ENCODE measurements at places on chromosomes 5 and 9.

- DNase-seq: peak; percentile 40
These were observed 79.0 kb downstream of the PAPPA start for GRCh38 chr9:116232424-116233159.

- peak; percentile 52 for DNase-seq
These were observed at the start of gene BNC2 for GRCh38 chr9:16870596-16871335. TSS of gene BNC2 (minus strand) at chr9:16870670. CDS start at chr9:16870648, 22 bp downstream.

- DNase-seq: peak; percentile 22
These were observed 350.4 kb downstream of the PDE4D start for GRCh38 chr5:59542851-59543820.

DNA sequence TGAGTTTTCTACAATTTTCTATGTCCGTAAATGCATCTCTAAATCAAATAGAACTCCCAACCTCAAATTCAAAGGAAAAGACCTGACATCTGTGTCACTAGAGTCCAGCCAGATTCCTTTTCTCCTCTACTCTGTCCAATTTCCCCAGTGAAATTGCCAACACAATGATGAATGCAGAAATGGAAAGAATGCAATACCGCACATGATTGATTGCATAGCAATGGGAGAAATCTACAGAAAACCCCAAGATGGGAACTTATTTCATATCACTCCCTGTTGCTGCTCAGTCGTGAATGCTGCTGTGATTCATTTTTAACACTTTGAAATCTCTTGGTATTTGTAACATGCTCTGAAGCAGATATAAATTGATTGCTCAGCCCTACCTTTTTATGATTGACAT, 355.1 kb upstream of the TUSC1 start:
- peak; percentile 5 for DNase-seq

- no peak for DNase-seq
These were observed 828.4 kb downstream of the TLR4 start for GRCh38 chr9:118532592-118532991.

DNA sequence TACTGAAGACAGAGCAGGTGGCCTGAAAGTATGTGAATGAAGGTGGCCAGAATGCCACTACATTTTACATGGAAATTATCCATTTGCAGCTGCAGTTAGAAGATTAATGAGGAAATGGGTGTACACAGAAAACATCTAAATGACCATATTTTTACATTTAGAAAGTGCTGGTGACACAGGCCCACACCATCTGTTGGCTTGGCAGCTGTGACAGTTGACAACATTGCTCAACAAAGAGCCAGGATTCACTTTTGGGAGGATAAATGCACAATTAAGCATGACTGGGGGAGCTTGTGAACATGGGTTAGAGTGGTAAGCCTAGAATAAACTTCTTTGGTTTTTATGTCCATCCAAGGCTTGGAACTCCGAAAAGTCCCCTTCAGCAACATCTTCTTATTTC, 360.5 kb downstream of the KCTD16 start:
- no peak for DNase-seq

DNA sequence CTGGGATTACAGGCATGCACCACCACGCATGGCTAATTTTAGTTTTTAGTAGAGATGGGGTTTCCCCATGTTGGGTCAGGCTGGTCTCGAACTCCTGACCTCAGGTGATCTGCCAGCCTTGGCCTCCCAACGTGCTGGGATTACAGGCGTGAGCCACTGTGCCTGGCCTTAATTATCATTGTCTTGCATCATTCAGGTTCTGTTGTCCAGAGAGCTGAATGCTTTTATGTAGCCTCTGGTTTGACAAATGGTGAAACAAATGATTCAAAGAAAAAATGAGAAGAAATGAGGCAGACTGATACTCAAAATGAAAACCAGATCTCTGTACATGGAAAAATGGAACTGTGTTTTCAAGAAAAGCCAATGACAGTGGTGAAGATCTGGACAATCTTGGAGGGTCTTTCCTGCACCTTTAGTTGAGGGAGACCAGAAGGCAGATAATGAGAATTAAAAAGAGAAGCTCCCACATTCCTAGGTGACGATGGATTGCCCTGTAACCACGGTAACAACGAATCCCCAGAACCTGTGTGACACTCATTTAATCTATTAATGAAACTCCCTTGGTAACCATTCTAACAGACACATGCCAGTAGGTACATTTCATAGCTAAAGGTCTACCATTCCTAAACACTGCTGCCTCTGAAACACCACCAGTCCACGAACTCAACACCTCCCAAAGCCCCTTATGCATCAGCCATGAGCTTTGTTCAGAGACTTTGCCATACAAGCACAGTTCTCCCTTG, 1.6 kb downstream of the TEX48 start:
- no peak for DNase-seq

DNA sequence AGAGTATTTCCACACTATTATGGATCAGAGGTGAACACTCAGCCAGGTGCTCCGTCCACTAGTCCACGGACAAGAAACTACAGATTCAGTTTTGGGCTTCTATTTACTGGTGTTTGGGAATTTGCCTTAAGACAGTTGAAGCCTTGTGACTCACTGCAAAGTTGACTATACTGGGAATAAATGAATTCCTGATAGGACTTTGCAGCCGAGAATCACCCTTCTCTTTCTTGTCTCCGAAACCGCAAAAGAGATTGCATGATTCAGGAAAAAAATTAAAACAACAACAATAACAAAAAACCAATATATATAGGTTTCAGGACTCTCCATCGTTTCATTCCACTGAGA, 716 bp downstream of the TMEM171 start:
- peak; percentile 49 for DNase-seq

- no peak for DNase-seq
These were observed 32.3 kb upstream of the FIBCD1 start for GRCh38 chr9:130971294-130971849.

DNA sequence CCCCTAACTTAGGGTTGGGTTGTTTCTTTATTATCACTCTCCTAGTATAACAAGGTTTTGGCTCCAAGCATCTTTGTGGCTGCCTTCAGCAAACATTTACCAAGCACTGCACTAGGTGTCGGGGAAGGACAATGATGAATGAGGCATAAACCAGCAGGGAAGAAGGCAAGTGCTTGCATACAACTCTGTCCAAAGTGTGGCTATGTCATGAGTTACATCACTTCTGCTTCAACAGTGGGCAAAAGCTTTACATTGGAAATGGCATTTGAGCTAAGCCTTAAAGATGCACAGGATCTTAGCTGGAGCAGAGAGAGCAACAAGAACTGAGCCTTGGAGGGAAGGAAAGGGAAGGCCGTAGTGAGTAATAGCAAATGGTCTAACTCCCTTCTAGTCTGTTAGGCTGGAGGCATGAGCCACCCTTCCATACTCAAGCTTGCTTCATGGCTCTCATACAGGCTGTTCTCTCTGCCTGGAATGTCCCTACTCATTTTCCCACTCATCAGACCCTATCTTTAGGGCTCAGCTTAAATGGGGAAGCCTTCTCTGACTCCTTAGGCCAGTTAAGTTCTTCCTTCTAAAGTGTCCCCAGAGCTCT, 121.8 kb downstream of the SEMA6A start:
- no peak for DNase-seq

DNA sequence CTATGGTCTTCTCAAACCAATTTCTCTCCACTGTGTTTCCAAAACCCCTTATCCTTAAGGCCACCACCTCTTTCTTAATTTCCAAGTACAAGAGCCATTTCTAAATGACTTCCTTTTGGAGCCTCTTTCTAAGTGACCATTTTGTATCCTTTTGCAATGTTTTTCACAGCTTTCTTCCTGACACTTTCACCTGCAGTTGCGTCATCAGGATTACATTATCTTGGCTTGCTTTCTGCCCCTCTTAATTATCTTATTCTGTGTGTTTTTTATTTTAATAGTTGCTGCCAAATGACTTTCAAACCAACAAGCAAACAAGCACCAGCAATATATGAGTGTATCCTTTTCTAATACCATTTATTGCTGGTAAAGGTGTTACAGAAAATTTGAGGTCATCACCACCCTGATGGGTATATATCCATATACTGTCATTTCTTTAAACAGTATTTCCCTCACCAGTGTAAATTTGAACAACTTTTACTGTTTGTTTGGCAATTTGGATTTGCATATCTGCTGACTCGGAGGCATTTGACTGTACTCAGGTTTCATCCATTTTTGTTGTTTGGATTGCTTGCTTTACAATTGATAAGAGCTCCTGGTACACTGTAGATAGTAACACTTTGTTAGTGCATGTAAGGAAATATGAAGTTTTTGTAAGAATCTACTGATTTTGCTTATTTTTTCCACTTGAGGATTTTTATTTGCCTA, 5.4 kb upstream of the ANXA1 start:
- no peak for DNase-seq

DNA sequence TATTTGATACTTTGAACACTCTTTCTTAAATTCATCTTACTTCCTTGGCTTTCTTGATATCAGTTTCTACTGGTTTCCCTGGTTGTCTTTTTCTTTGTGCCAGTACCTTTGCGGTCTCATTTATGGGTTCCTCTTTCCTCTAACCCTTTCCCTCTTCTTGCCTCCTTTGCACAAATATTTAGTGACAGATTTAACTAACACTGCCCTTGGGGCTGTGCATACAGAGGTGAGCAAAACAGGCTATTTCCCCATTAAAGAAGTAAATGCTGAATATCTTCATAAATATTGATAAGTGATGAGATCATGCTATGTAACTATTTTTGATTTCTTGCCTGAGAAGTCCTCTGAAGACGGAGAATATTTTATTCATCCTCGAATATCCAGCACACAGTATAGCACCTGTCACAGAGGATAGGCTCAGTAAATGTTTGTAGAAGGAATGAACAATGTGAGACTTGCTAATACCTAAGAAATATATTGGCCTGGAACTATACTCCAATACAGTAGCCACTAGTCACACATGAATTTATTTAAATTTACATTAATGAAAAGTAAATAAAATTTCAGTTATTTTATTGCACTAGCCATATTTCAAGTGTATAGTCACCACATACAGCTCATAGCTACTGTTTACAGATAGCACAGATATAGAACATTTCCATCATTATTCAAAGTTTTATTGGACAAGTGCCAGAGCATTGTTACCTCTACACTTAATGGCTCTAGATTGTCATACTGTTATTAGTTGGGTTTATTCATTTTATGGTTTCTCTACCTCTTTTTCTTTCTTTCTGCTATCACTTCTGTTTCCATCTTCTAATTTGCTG, 90.4 kb downstream of the RIC1 start:
- DNase-seq: no peak

GRCh38 chr9:8653855-8654254, 854.3 kb upstream of the DMAC1 start:
- peak; percentile 7 for DNase-seq

DNA sequence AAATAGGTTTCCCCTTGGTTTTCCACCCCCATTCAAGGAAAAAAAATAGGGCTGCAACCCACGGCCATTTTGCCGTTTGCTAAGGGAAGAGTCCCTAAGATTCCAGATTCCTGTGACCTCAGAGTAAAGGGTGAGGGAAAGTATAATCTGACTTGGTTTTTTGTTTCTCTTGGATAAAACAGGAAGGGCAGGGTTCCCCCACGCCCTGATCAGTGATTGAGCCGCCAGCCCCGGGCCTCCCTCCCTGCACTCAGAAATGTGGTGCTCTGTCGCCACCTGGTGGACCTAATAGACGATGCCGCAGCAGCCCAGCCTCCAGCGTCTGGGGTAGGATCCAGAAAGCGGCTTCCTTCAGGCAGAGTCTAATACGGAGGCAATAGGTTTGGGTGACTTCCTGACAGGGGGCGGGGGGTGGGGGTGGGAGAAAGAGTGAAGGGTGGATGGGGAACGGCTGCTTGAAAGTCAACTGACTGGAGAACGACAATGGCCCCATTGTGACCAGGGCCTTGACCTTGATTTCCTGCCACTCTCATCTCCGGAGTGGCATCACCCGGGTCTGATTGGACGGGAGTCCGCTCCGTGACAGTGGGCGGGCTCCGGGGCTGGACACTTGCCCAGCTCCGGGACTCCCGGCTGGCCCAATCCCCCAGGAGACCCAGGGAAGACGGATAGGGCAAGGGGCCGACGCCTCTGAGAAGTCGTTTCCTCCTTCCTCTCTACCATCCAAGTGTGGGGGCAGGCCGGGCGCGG, 17.8 kb upstream of the CYSTM1 start:
- DNase-seq: peak; percentile 78

- peak; percentile 92 for DNase-seq
These were observed 8.0 kb downstream of the PDLIM4 start for GRCh38 chr5:132265336-132266030.

GRCh38 chr9:8670751-8671150, 871.2 kb upstream of the DMAC1 start:
- DNase-seq: no peak

GRCh38 chr9:121604654-121605053, 46.8 kb upstream of the DAB2IP start:
- DNase-seq: no peak

- no peak for DNase-seq
These were observed at the start of gene AIF1L for GRCh38 chr9:131096269-131097125. TSS of gene AIF1L (plus strand) at chr9:131096531. CDS start at chr9:131096630, 99 bp downstream.

DNA sequence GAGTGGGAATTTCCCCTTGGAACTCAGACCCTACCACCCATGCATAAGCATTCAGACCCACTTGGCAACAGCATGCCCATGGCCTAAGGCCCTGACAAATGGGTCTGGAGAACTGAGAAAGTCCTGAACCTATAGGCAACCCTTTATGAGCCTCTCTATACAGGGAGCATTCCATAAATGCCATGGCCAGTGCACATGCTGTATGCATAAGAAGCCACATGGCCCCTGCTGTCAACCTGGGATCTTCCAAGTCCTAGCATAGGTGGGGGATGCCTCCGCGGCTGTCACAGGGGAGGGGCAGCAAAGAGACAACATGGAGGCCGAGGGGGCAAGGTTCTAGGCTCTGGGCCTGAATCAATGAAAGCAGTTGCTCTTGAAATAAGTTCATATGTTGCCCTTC, 8.2 kb upstream of the NIPAL4 start:
- no peak for DNase-seq

- DNase-seq: no peak
These were observed 82.9 kb downstream of the TMEM252 start for GRCh38 chr9:68457803-68458202.

DNA sequence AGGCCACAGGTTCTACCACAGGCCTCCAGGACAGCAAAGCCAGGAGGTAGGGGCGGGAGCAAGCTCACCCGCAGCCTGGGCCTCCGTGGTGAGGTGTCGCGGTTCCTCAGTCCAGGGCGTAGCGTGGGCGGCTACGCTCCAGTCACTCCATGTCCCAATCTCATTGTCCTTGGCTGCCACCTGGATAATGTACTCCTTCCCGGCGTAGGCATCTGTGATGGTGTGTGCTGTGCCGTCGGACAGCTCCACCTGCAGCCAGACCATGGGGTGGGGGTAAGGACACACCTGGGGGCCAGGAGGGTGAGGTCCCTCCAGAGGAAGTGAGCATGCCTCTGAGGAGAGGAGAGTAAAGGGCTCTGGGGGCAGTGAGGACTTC, 29.8 kb upstream of the ENHO start:
- no peak for DNase-seq

- DNase-seq: no peak
These were observed 21.4 kb downstream of the GLRA1 start for GRCh38 chr5:151903243-151903653.

DNA sequence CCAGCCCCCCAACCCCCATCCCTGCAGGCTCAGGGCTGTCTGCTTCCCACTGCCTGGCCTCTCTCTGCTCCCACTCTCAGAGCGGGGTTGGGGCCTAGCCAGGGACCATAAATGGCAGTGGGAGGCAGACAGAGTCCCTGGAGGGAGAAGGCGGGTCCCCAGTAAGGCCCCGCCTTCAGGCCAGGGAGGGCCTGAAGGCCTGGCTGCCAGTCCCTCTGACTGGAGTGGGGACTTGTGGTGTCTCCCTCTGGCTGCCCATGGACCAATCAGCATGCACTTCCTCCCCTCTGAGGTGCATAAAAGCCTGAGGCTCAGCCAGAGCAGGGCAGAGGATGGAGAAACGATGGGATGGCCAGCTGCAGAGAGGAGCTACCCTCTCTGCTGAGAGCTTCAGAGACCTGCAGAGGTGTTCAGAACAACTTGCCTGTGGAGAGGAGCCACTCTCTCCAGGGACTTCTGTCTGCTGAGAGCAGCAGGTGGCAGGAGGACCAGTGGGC, 2.7 kb upstream of the BTNL9 start:
- no peak for DNase-seq

Measured in brain microvascular endothelial cell (primary cell).